ENCODE measurements at places on chromosomes 5 and 9.

DNA sequence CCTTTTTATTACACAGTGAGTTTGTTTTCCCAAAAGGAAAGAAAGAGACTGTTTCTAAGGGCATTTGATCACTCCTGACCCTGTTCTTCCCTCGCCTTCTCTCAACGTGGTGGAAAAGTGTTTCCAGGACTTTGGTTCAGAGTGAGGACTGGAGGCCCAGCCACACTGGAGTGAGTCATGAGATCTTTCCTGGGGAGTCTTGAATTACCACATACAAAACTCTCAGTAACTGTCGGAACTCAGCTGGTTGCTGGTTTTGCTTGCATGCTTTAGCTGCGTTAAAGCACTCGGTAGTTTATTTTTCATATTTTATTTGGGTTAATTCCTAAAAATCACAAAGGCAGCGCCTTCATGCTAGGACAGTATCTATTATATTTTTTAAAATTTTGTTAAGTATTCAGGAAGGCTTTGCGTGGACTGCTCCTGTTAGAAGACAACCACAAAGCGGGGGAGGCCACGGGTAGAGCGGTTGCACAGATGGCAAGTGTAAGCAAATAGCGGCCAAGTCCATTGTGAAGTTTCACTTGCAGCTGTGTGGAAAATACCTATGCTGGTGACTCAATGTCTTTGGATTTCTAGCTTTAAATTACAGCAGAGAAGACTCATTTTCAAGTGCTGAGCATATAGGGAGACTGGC, 77.7 kb downstream of the ARSB start:
- no peak for DNase-seq

DNA sequence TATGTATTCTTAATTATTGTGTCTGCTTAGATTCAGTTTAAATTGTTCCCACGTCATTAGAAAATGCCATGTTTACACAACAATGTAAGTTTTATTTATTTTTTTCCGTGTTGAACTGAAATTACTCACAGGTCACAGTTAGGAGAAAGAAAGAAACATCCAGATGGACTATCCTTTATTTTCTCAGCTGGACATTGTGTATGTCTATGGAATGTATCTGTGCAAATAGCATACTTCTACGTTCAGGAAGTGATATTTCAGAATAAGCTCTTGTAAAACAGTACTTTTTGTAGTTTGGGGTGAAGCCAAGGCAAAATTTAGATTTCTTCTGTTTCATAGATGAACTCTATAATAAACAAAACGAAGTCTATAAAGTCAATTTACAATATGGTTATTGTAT, 249.0 kb upstream of the ZNF608 start:
- DNase-seq, result no peak

DNA sequence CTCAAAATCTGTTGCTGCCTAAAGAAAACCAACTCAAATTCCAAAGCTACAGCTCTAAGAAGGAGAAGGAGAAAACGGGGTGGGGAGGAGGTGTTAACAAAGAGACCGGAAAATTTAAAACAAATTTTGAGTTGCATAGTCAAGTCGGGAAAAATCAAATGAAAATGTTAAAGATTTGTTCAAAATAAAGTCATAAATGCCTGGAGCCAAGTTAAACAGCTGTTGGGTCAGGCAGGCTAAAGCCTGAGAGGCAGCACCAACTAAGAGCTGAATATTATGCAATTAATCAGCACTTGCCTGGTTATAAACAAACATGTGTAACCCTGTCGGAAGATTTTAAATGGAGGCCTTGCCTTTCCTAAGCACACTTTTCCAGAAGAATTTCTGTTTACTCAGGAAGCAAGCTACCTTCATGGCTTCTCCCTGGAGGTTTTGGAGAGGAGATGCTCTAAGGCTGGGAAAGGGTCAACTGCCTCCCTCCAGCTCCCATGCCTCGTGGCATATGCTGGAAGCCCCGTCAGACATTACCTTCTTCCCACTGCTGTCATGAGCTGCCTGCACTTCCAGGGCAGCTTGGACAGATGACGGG, 270.5 kb downstream of the DMRT2 start:
- DNase-seq, result no peak

GRCh38 chr9:113958556-113958955, 82.4 kb downstream of the ZNF618 start:
- DNase-seq, result no peak

DNA sequence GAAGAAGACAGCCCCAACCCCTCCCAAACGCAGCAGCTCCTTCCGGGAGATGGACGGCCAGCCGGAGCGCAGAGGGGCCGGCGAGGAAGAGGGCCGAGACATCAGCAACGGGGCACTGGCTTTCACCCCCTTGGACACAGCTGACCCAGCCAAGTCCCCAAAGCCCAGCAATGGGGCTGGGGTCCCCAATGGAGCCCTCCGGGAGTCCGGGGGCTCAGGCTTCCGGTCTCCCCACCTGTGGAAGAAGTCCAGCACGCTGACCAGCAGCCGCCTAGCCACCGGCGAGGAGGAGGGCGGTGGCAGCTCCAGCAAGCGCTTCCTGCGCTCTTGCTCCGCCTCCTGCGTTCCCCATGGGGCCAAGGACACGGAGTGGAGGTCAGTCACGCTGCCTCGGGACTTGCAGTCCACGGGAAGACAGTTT, 12.5 kb downstream of the QRFP start:
- DNase-seq, result no peak

DNA sequence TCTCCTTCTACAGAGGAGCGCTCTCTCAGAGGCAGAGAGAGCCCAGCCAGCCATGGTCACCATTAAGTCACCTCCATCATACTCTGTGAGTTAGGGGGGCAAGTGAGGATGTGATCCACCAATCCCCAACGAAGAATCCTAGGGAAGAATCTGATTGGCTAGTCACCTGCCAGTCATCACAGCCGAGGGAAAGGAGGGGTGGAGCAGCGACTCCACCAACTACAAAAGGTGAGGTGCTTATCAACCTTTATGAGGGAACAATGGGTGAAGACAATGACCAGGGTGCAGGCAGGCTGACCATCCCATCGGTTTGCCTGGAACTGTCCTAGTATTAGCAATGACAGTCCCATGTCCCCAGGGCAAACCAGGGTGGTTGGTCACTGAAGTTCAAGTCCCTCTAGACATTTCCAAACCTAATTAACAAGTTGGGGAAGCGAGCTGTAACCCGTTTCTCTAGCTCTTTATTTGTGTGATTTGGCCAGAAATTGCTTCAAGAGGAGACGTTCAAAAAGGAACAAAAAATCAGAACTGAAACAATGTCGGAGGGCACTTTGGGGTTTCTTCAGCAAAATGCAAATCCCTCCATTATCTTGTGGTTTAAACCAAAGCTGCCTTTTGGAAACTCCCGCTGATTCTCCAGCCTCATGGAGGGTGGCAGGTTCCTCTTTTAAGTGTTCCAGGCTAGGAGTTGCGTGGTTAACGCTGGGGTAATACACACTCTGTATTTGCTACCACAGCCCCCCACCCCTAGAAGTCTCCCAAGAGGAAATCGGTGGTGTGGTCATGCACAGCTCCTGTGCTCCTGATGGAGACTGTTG, 18.8 kb upstream of the FCN1 start:
- no peak for DNase-seq

GRCh38 chr5:1788200-1788599, 11.4 kb downstream of the MRPL36 start:
- no peak for DNase-seq

- no peak for DNase-seq
These were observed 1.9 kb upstream of the RGS14 start for GRCh38 chr5:177355868-177356168.

- DNase-seq, result no peak
These were observed 2.9 kb upstream of the FAM163B start for GRCh38 chr9:133612051-133612450.

GRCh38 chr5:141838326-141839014, 39.7 kb downstream of the PCDH1 start:
- DNase-seq, result no peak

DNA sequence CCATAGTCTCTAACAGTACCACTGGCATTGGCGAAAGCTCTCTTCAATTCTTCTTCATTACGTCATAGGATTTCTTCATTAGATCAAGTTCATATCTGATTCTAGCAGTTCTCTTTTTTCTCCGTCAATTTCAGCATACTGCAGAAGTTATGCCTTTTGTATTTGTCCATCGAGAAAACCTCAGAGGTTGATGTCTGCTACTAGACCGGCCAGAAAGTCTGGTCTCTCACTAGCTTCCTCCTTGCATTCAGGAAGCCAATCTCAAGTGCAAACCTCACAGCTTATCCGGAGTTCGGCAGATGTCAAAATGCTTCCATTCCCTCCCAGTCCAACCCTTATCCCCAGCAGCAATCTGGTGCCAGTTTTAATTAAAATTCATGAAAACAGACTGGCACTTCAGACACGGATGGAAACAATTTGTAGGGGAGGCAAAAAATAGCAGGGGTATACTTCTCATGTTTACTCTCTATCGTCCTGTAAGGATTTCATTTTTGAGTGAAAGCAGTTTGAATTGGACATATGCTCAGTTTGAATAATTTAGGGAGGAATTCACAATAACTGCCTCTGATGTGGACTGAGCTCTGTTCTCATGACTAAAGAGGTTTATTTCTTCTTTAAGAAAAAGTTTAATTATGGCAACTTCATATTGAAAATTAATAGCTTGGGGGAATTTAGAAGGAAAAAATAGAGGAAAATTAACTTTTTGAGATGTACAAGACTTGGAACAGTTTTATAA, 56.4 kb upstream of the TMC1 start:
- no peak for DNase-seq

DNA sequence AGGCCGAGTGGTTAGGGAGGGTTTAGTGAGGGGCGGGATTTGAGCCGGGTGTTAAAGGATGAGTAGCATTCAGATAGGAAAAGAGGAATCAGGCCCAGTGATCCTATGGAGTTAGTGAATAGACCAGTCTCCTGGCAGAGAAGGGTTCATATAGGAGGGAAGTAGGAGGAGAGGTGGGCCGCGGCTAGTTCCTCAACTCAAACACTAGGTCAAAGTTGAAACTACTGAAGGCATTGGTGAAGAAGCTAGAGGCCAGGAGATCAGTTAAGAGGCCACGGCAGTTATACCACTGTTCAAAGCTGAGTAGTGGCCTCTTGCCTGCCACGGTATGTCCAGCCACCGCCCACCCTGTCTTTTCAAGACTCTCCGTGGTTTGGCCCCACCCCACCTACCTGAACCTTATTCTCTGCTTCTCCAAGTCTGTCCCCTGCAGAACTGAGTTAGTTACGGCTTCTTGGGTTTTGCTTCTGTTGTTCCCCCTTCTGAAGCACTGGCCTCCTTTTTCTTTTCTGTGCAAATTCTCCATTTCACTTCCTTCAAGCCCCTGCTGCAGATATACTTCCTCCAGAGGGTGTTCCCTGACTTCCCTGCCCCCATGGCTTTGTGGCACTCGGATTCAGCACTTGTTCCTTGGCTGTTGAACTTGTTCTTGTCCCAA, 1.8 kb downstream of the ZBTB34 start:
- DNase-seq, result no peak

DNA sequence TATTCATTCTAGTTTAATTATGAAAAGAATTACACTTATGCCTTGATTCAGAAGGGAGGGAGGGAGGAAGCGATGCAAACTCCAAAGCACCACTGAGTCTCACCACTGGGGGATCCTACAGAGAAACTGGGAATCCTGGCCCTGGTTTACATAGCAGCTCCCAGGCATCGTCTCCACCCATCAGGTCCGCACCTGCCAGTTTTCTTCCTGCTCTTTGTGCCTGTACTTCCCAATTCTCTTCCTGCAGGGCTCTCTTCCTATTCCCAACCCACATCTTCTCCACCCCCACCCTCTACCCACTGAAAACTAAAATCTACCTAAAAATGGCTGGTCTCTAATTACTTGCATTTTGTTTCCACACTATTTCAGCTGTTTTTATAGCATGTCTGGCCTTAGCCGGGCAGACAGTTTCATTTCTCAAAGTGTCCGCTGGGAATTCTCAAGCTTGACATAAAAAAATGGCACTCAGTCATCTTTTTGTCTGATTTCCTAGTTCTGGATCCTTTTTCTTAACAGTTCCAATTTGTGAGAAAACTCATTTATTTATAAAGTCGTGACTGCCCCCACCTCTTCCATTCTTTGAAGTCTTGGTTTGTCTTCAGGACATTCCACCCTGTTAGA, 1.6 kb upstream of the TNIP1 start:
- DNase-seq, result no peak

DNA sequence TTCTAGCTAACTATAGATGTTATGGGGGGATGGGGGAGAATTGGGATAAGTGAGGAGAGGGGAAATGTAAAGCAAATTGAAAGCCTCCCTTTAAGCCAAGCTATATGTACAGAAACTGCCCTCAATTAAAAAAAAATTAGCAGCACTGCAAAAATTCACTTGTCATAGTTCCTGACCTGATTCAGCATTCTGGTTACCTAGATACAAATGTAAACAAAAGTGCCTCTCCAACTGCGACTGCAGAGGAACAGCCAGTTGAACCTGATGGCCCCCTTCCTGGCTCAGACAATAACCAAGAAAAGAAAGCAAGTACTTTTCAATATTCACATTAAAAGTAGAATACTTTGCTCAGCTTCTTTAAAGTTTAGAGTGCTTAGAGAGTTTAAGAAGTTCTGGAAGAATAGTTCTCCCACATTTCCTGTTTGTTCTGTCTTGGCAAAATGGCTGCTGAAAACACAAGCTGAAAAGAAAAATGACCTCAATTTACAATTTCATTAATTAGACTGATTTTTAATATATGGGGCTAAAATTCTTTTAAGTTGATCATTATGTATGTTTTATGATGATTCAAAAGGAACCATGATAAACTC, 1.5 kb downstream of the FAM81B start:
- no peak for DNase-seq

GRCh38 chr9:109990541-109990940, 210.5 kb downstream of the PALM2AKAP2 start:
- DNase-seq, result no peak

- DNase-seq, result no peak
These were observed 173.1 kb downstream of the SYK start for GRCh38 chr9:90974643-90975245.

- DNase-seq, result no peak
These were observed 667.2 kb upstream of the CDH18 start for GRCh38 chr5:20655211-20655610.

GRCh38 chr9:132443951-132444607, 34.1 kb downstream of the CFAP77 start:
- DNase-seq, result no peak

DNA sequence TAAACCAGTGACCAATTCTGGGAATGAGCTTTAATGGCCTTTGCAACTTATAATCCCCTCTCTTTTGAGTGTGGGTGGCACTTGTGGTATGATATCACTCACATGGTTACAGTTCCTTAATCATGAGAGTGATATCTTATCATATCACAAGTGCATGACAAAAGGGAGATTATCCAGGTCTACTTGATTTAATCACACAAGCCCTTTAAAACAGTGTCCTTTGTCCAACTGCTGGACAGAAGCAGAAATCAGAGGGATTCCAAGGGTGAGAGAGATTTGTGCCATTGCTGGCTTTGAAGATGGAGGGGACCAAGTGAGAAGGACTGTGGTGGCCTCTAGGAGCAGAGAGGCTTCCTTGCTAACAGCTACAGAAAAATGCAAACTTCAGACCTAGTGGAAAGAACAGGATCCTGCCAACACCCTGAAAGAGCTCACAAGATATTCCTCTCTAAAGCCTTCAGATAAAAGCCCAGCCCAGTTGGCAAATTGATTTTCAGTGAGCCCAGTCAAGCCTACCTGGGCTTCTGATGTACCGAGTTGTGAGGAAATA, 279.0 kb upstream of the TLE4 start:
- no peak for DNase-seq

Measured in stimulated activated CD4-positive, alpha-beta T cell treated with anti-CD3 and anti-CD28 coated beads, Interleukin-2, amount 100 ng/mL, for 24 hours (primary cell).